ENCODE measurements at places on chromosomes 7 and 10. TPM values are rescaled to one million over a fixed set of nuclear protein-coding genes. Genes with fewer than 3 reads are reported as not detected.

DNA sequence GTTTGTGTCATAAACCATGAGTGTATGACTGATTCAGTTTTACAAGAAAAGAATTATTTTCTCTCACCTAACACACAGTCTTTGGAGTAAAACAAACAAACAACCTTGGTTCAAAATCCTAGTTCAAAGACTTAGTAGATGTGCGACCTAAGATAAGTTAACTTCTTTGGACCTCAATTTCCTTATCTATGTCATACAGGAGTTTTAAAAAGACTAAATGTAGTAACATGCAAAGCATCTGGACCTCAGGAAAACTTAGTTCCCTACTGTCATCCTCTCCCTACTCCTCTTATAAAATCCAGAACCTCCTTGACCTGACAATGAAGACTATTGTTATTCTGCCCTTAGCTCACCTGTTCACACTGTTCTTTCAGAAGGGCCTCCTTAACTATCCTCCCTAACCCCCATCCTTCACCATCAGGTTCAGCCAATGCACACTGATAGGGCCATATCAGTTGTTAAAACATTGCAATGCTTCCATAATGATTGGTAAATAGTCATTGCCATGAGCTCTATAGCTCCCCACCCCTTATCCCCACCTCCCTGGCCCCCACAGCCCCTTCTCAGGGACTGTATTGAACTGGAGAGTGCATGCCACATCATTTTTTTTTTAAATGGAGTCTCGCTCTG, 28.8 kb upstream of the CCNJ start:
- H3K36me3 ChIP-seq, result no peaks in the 10 kb centered on the region
- no peak for DNase-seq
- H3K4me1 ChIP-seq, result no peaks in the 10 kb centered on the region
- H3K4me3 ChIP-seq, result no peak overlapping the region
- no peaks in the 10 kb centered on the region for H3K27me3 ChIP-seq

ZNF853 gene
- total RNA-seq, result 0.91 TPM

DNA sequence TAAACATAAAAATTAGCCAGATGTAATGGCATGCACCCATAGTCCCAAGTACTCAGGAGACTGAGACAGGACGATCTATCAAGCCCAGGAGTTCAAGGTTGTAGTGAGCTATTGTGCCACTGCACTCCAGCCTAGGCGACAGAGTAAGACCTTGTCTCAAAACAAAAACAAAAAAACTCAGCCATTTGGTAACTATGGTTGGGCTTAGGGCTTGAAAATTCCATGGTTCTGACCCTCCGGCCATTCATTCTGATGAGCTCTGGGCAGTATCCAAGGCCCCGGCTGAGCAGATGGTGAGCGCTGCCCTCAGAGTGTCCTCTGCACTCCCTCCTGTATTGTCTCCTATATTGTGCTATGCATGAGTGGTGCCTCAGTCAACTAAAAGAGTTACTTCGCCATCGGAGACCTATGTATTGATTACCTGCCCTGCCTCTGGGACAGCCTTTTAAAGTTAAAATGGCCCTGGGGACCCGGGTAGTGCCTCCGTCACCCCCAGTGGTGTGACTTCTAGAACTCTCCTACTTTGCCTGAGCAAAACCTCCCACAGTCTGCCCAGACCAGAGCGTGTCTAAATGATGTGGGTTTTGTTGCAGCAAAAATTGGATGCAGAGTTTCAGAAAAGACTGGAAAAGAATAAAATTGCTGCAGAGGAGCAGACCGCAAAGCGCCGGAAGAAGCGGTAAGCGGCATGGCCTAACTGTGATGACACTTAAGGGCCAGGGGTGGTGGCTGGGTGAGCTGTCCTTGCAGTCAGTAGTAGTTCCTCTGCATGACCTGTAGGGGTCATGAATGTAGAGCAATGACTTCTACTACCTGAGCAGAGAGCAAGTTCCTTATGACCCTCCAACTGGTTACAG, 8.1 kb downstream of the PRKRIP1 start:
- no peaks in the 10 kb centered on the region for H3K4me1 ChIP-seq
- no peaks in the 10 kb centered on the region for H3K27me3 ChIP-seq
- H3K4me3 ChIP-seq, result no peak overlapping the region
- peaks cover 18% of the 10 kb centered on the region for H3K36me3 ChIP-seq

DNA sequence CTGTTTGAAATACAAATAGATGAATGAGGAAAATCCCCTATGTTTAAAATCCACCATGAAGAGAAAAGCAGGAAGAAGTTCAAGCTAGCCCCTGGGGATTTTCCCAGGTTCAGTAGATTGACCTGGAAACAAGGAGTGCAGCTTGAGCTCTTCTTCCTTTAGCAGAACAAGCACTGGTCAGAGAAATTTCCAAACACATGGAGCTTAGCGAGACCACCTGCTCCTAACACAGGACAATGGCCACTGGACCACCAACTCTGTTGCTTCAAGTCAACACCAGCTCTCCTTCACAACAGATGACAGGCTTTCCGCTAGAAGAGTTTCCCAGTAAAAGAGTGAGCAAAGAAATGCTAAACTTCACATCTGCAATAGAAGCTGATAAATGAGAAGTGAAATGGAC, 9.4 kb upstream of the FBXW4 start:
- DNase-seq, result no peak
- no peaks in the 10 kb centered on the region for H3K4me1 ChIP-seq
- H3K36me3 ChIP-seq, result no peaks in the 10 kb centered on the region
- H3K27me3 ChIP-seq, result no peaks in the 10 kb centered on the region

DDC gene
- 90.2 TPM for total RNA-seq

DNA sequence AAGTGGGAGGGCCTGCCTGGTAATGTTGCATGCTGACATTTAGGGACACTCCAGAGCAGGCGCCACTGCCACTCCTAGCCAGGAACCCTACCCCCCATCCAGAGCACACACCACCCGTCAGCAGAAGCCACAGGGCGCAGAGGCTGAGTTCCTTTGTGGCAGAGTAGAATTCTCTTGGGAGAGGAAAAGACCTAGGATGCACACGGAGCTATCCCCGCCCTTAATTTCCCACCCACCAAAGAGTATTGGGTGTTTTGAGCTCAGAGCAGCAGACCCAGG, 702 bp upstream of the INSYN2A start:
- no peak overlapping the region for H3K27ac ChIP-seq
- no peak overlapping the region for H3K4me3 ChIP-seq
- H3K4me1 ChIP-seq, result no peaks in the 10 kb centered on the region
- no peaks in the 10 kb centered on the region for H3K36me3 ChIP-seq
- H3K27me3 ChIP-seq, result peaks cover 22% of the 10 kb centered on the region

DNA sequence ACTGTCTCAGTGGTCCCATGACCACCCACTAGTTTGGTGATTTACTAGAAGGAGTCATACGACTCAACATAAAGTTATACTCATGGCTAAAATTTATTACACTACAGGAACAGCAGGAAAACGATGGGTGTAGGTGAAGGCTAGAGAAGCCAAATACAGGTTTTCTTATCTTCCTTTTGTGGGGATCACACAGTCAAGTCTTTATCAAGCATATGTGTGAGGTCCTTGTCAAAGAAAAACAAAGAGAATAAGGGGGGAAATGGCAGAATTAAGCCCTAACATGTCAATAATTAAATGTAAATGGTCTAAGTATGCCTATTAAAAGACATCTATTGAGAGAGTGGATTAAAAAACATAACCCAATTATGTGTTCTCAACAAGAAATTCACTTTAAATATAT, 47.8 kb upstream of the UBN2 start:
- no peak for DNase-seq
- H3K27ac ChIP-seq, result no peak overlapping the region
- no peaks in the 10 kb centered on the region for H3K36me3 ChIP-seq
- no peaks in the 10 kb centered on the region for H3K4me1 ChIP-seq
- no peaks in the 10 kb centered on the region for H3K27me3 ChIP-seq
- H3K4me3 ChIP-seq, result no peak overlapping the region

SPDYE8 gene
- total RNA-seq, result not detected

DNA sequence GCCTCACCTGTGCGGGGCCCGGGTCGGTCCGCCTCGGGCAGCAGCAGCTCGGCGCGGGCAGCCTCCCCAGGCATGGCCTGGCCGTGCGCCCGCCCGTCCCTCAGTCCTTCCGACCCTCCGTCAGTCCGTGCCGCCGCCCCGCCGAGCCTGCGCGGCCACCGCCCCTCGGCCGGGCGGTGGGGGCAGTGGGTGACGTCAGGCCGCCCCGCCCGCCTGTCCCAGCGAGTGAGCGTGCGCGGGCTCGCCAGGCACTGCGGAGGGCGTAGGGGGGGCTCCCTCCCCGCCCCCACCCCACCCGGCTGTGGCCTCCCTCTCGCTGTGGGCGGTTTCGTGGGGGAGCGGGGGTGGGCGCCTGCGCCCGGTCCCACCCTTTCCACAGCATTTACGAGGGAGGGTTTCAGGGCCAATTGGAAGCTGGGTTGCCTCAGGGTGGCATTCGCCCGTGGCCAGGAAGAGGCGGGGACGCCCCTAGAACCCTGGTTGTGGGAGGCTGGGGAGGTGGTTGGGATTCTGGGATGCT, at the start of gene NACAD:
Gene NACAD (minus strand): TSS at position 149 of the 520 bp plus-strand sequence. CDS start 75 bp downstream, at position 74.
- no peaks in the 10 kb centered on the region for H3K36me3 ChIP-seq
- H3K4me1 ChIP-seq, result no peaks in the 10 kb centered on the region
- H3K27me3 ChIP-seq, result peaks cover 11% of the 10 kb centered on the region

- H3K4me1 ChIP-seq, result no peaks in the 10 kb centered on the region
- no peak overlapping the region for H3K4me3 ChIP-seq
- no peak overlapping the region for H3K27ac ChIP-seq
Observed at GRCh38 chr7:105723572-105723971, 142.3 kb upstream of the EFCAB10 start.

DNA sequence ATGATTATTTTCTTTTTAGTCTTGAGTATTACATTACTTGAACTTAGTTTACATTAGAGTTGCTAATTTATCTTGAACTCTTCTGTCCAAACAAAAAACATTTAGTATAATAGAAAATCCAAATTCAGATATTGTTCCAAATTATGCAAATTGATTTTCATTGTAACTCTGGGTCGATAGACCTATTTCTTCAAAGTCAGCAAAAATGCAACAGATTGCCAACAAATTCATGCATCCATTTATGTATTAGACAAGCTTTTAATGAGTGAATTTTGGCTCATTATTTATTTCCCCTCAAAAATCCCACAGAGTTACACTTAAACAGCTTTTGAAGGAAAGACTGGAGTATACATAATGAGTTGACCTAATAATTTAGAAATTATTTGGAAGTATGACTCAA, 240.8 kb downstream of the RELN start:
- H3K36me3 ChIP-seq, result no peaks in the 10 kb centered on the region
- H3K4me3 ChIP-seq, result no peak overlapping the region
- H3K4me1 ChIP-seq, result no peaks in the 10 kb centered on the region
- no peak for DNase-seq

MNX1 gene
- 27.4 TPM for total RNA-seq

GRCh38 chr7:15543256-15543655, 18.6 kb downstream of the AGMO start:
- H3K27ac ChIP-seq, result no peak overlapping the region
- no peak overlapping the region for H3K4me3 ChIP-seq
- DNase-seq, result no peak
- H3K36me3 ChIP-seq, result no peaks in the 10 kb centered on the region
- no peaks in the 10 kb centered on the region for H3K27me3 ChIP-seq

COL13A1 gene
- total RNA-seq, result 1.0 TPM

- peaks cover 10% of the 10 kb centered on the region for H3K4me1 ChIP-seq
- no peaks in the 10 kb centered on the region for H3K36me3 ChIP-seq
- no peak overlapping the region for H3K27ac ChIP-seq
- no peaks in the 10 kb centered on the region for H3K27me3 ChIP-seq
- H3K4me3 ChIP-seq, result no peak overlapping the region
Observed at GRCh38 chr10:78921895-78922294, 146.9 kb upstream of the ZMIZ1 start.

DNA sequence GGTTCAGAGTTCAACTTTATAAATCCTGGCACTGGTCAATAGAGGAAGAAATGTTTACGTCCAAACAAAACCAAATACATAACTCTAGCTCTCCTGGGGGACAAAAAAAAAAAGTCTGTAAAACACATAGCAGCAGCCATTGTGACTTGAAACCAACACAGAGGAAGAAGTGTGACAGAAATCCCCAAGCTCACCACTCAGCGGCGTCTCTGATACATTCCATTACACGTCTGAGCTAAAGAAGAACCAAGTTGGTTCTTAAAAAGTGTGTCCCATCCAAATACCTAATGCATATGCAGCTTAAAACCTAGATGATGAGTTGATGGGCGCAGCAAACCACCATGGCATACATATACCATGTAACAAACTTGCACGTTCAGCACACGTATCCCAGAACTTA, 58.3 kb upstream of the NANOS1 start:
- no peaks in the 10 kb centered on the region for H3K36me3 ChIP-seq
- no peak overlapping the region for H3K27ac ChIP-seq
- DNase-seq, result no peak
- no peak overlapping the region for H3K4me3 ChIP-seq
- no peaks in the 10 kb centered on the region for H3K4me1 ChIP-seq

TMEM196 gene
- total RNA-seq, result not detected

GPNMB gene
- 43.3 TPM for total RNA-seq

CH25H gene
- 1.7 TPM for total RNA-seq

GRCh38 chr10:132055616-132056015, 10.1 kb upstream of the JAKMIP3 start:
- H3K27ac ChIP-seq, result no peak overlapping the region
- H3K27me3 ChIP-seq, result no peaks in the 10 kb centered on the region
- DNase-seq, result no peak
- no peak overlapping the region for H3K4me3 ChIP-seq

CPA1 gene
- 35.4 TPM for total RNA-seq

DNA sequence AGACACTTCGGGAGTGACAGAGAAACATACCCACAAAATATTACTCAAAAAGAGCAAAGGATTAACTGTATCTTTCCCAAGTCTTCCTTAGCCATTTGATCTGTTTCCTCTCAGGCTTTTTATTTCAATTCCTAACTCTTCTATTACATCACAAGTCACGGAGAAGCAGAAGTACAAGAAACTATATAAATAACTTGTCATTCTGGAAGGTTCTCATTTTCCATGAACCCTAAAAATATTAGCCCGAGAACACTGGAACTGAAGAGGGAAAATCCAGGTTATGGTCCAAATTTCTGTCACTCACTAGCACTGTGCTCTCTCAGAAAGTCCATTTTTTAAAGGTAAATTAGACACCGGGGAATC, 98.0 kb downstream of the GRB10 start:
- no peak overlapping the region for H3K27ac ChIP-seq
- H3K4me3 ChIP-seq, result no peak overlapping the region
- no peaks in the 10 kb centered on the region for H3K36me3 ChIP-seq
- H3K4me1 ChIP-seq, result no peaks in the 10 kb centered on the region
- no peaks in the 10 kb centered on the region for H3K27me3 ChIP-seq
